ENCODE measurements at places on chromosomes 7 and 10. TPM values are rescaled to one million over a fixed set of nuclear protein-coding genes. Genes with fewer than 3 reads are reported as not detected.

- DNase-seq: no peak
Measured at GRCh38 chr10:12480440-12480839, 131.1 kb downstream of the CAMK1D start.

GRCh38 chr10:14040787-14041631 is 289.7 kb downstream of the FRMD4A start:
- no peak for DNase-seq

Gene PDE1C
- 19.2 TPM for total RNA-seq

Gene LEP
- 7.4 TPM for total RNA-seq

Gene MKX
- total RNA-seq: 2.2 TPM

- DNase-seq: no peak
Measured at GRCh38 chr10:14543046-14543903, 212.6 kb upstream of the FRMD4A start.

GRCh38 chr7:22601408-22601807 is 101.4 kb upstream of the STEAP1B start:
- DNase-seq: no peak
